ENCODE measurements at places on chromosomes 6 and 20.

- DNase-seq, result no peak
These were observed 126.0 kb downstream of the MTHFD1L start for GRCh38 chr6:150991487-150991886.

DNA sequence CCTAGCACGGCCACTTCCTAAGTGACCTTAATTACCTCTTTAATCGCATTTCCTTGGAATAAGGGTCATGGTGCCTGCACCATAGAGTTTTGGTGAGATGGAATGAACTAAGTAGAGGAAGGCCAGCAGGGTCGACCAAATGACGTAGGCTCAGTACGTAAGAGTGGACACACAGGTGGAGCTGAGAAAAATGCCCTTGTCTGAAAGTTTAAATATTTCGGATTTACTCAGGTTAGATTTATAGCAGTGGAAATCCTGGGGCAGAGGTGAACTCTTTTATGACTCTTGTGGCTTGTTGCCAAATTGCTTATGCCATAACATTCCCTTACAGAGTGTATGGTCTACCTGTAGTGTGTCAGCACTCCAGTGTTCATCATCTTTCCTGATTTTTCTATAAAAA, 23.6 kb upstream of the BTBD3 start:
- no peak for DNase-seq

DNA sequence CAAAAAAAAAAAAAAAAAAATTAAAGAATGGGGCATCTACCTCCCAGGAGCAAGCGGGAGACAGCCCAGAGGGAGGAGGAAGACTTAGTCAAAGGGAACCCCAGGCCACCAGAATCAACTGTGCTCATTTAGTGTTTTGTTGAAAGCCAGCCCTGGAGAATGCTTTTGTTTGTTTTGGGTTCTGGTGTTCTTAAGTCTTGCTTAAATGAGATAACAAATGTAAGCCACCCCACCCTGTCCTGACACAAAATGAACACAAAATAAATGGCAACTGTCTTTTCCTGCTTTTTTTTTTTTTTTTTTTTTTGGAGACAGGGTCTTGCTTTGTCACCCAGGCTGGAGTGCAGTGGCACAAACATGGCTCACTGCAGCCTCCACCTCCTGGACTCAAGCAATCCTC, 165.0 kb upstream of the JARID2 start:
- no peak for DNase-seq

- no peak for DNase-seq
These were observed 105.0 kb downstream of the SLC24A3 start for GRCh38 chr20:19317237-19318069.

DNA sequence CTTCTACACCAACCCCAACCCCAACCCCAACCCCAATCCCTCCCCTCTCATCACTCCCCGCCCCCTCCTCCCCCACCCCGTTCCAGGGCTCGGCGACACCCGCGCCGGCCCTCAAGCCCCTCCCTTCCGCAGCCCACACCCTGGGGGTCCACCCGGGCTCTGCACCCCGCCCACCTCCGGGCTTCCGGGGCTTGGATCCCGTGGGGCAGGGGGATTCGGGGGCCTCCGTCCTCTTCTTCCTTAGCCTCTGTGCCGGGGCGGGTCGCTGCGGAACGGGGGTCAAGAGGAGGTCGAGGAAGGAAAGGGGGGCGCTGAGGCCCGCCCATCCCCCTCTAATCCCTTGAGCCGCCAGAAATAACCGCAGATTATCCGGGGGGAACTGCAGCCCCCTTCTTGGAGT, 690 bp downstream of the TULP1 start:
- no peak for DNase-seq

DNA sequence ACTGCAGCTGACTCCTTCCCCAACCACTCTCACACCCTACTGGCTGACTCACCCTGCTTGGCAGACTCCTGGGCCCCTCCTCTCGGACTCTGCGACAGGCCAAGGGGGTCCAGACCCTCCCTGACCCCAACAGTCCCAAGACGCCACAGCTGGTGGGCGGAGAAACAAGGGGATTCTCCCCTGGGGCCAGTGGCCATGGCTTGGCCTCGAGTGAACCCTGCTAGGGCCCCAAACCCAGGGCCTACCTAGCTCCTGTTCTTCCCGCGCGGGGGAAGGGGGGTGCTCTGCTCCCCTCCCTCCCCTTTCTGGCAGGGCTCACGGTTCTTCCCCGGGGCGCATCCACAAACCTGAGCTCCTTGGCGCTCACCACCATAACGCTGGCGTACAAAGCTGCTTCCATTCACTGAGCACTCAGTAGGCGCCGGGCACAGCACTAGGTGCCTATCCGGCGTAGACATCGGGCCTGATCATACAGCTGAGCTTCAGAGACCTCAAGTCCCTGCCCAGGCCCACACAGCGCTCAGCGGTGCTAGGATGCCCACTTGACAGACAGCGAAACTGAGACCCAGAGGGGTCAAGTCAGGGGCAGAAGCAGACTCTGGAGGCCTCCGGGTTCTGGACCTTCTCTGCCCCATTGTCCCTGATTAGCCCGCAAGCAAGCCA, 597 bp downstream of the ADA start:
- DNase-seq, result no peak

GRCh38 chr6:1461207-1461606, 71.8 kb downstream of the FOXF2 start:
- no peak for DNase-seq

- DNase-seq, result no peak
These were observed 7.4 kb downstream of the STK35 start for GRCh38 chr20:2108987-2109386.

DNA sequence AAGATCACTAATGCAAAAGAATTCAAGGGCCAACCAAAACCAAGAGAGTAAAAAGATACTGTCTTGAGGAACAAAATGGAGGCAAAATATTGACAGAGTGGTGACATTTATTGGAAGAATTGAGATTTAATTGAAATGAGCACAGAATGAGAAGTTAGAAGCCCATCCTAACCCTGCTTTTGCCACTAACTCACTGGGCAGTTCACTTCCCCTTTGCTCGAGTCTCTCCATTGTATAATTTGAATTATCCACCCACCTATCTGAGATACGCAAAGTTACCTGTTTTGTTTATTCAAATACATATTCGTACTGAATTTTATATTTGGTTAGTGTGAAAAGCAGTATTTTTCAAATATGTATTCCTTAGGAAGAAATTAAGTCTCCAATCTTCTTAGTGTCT, 204.5 kb upstream of the PRDM1 start:
- no peak for DNase-seq

All from CD4-positive, alpha-beta T cell treated with Interleukin-1 beta for 1 hour (primary cell).